ENCODE measurements at places on chromosomes 1 and 21.

DNA sequence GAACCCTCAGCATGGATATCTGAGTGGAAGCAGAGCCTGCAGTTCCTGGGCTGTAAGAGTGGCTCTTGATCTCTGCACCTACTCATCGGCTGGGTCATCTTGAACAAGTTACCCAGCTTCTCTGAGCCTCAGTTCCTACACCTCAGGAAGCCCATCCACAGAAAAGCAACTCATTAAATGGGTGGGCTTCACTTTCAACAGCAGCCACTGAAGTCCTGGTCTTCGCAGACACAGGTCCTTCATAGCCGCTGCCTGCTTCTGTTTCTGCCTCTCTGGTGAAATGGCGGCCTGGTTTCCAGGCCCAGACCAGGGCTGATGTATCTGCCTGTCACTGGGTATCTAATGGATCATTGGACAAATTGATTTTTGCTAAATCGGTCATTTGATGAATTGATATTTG is 571.4 kb downstream of the PTPRU start:
- DNase-seq, result peak; percentile 24

DNA sequence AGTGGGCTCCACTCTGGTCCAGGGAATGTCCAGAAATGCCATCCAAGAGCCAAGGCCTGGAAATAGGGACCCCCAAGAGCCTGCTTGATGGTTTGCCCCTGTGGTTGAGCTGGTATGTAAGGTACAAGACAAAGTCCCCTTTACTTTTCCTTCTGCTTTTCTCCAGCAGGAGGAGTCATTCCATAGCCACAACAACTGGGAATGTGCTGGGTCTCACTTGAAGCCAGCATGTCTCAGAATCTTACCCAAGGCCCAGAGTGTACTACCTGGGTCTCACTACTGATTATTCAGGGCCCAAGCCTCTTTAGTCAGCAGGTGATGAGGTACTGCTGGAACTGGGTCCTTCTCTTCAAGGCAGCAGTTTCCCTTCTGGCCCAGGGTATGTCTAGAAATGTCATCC is 62.1 kb upstream of the CD55 start:
- DNase-seq, result peak; percentile 56

DNA sequence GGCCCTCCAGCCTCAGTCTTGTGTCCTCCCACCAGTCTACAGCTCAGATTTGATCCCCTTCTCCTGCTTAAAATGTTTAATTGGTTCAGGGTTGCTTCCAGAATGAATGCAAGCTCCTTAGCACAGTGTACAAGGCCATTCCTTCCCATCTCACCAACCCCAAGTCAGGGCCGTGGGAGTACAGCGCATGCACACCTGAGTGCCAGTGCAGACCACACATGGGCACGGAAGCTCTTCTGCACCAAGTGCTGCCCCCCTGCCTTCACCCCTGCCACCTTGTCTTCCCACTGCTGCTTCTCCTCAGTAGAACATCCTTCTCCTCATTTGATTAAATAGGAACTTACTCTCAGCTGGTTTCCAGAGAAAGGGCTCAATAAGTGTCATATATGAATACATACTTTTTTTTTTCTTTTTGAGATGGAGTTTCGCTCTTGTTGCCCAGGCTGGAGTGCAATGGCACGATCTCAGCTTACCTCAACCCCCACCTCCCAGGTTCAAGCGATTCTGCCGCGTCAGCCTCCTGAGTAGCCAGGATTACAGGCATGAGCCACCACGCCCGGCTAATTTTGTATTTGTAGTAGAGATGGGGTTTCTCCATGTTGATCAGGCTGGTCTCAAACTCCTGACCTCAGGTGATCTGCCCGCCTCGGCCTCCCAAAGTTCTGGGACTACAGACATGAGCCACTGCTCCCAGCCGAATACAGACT is 9.3 kb downstream of the PMF1 start:
- no peak for DNase-seq

GRCh38 chr1:119882132-119883049 is 13.9 kb downstream of the ADAM30 start:
- DNase-seq, result no peak

DNA sequence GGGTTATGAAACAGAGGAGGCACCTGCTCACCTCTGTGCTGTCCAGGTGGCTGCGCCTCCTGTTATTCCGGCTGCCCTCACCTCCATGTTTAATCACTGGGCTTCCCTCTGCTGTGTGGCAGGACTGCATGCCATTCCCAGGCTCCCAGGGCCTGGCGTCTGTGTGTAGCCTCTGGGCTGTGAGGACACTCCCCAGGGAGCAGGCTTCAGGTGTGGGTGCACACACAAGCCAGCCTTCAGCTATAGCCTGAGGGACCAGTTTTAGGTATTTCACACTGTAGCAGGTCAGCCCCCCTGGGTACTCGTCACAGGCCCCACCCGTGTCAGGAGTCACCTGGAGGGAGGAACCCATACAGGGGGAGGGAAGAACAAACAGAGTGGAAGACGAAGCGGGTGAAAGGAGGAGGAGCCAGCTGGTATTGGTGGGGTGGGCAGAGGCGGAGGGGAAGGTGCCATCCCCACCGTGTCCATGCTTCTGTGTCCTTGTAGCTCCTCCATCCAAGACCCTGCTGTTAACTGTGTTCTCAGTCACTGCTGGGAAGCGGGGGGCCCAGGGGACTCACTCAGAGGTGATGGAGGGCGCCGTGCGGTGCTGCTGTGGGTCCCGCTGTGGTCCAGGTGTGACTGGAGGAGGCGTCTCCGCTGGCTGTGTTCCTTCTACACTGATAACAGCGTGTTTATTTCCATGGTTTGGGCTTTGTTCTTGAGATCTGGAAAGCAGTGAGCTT is 158.6 kb downstream of the PGBD5 start:
- peak; percentile 72 for DNase-seq

DNA sequence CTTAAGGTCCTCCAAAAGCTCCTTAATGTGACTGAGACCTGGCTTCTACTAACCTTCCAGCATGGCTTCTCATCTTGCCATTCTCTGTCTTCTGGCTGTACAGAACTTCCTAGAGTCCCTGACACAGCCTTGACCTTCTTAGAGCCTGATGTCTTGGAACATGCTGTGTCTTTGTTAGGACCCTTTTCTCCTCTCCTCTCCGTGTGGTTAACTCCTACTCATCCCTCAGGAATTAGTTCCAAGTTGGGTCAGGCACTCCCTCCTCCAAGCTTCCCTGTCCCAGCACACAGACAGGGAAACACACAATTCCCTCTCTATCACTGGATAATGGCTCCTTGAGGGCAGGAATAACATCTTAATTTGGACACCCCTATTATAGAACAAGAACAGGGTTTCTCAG is 275.4 kb upstream of the USP24 start:
- DNase-seq, result no peak

DNA sequence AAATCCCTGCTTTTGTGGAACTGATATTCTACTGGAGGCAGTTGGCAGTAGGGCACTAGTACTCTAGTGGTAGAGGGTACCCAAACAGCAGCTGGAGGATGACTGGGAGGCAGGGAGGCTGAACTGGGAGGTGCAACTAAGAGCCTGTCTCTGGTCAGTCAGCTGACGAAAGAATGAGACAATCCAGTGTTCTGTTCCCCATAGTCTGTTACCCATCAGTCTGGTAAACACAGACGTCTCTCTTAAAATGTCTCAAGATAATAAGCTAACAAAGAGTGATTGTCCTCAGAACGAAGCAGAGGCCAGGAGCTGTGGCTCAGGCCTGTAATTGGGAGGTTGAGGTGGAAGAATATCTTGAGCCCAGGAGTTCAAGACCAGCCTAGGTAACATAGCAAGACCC is 30.4 kb downstream of the TFAP2E start:
- peak; percentile 89 for DNase-seq

DNA sequence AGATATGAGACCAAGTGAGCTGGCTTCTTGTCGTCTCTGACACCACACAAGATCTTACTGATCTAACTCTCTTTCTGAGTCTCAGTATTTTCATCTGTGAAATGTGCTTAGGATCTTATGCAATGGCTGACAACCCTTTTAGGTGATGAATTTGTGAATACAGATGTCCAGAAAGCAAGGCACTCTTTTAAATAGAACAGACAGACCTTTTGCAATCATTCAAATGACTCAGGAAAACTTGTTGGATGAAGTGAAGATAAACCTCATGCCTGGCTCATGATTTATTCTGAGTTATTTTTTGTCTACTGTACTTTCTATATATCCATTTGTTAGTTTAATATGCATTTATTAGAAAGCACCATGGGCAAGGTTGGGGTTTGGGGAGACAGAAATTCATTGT is 411.3 kb downstream of the PTPRU start:
- peak; percentile 8 for DNase-seq

DNA sequence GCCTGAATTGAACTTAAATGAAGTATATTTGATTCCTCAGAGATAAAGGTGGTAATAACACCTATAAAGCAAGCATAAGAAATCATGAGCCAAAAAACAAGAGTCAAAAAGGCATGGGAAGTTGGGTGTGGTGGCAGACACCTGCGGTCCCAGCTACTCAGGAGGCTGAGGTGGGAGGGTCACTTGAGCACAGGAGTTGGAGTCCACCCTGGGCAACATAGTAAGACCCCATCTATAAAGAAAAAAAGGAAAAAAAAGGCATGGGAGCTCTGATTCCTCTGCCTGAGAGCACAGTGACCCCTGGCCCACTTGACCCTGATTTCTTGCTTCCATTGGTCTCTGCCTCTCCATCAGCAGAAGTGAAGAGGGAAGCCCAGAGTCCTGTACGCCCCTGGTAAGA is 40.3 kb downstream of the MT1HL1 start:
- no peak for DNase-seq

DNA sequence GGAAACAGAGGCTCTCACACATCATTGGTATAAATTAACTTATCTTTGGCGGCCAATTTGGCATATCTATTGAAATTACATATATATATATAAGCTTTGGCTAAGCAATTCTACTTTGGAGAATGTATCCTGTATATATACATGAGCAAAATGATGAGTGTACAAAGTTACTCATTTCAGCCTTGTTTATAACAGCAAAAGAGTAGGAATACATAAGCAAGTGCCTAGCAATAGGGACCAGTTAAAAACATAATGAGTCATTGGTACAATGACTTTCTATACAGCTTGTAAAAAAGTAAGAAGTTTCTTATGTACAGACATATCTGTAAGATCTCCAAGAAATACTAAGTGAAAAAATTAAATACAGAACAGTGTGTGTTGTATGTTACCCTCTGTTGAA is 190.8 kb downstream of the LTN1 start:
- DNase-seq, result no peak

DNA sequence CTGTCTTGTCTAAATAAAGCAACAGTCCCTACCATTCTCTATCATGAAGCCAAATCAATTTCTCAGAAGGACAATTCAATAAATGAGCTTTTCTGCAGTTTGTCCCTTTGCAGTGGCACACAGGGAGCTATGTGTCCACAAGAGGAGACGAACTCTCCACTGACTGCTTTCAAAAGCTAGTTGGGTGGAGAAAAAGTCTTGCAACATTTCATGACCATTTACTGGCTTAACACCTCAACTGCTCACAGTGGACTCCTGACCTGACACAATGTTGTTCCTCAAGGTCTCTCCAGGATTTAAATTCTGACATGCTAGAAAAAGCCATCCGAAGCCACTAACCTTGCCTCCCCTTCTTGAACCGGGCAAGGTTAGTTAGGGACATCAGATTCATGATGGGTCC is 111.7 kb downstream of the TIAM1 start:
- no peak for DNase-seq

- no peak for DNase-seq
Measured at GRCh38 chr1:41315871-41316270, 45.4 kb upstream of the FOXO6 start.

GRCh38 chr1:183414365-183414764 is 3.8 kb downstream of the NMNAT2 start:
- DNase-seq, result no peak

DNA sequence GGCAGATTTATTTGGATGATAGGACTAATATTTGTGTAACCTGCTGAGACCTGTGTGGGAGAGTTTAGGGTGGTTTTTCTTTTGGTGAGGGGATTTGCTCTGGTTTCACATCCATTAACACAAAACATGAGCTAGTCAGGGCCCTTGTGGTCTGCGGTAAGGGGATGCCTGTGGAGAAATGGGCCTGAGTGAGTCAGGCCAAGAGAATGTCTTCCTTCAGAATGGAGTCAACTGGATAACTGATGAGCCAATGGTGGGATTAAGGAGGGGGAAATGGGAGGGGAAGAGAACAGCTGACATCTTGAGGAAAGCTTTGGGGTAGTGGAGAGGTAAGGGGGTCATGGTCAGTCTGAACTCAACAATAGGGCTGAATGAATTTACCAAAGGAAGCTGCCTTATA is 13.9 kb downstream of the WNT2B start:
- DNase-seq, result peak; percentile 96

GRCh38 chr1:70542856-70543255 is 131.8 kb downstream of the CTH start:
- no peak for DNase-seq

DNA sequence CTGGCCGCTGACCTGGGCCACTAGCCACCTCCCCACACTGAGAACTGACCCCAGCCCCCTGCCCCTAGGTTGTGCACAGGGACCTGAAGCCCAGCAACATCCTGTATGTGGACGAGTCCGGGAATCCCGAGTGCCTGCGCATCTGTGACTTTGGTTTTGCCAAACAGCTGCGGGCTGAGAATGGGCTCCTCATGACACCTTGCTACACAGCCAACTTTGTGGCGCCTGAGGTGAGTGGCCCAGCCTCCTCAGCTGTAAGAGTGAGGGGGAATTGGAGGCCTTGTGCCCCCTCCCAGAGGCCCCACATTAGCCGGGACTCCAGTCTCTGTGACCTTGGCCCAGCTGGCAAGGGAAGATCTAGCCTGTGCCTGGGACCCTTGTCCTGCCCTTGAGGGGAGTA is 41.8 kb downstream of the RPS6KA1 start:
- no peak for DNase-seq

DNA sequence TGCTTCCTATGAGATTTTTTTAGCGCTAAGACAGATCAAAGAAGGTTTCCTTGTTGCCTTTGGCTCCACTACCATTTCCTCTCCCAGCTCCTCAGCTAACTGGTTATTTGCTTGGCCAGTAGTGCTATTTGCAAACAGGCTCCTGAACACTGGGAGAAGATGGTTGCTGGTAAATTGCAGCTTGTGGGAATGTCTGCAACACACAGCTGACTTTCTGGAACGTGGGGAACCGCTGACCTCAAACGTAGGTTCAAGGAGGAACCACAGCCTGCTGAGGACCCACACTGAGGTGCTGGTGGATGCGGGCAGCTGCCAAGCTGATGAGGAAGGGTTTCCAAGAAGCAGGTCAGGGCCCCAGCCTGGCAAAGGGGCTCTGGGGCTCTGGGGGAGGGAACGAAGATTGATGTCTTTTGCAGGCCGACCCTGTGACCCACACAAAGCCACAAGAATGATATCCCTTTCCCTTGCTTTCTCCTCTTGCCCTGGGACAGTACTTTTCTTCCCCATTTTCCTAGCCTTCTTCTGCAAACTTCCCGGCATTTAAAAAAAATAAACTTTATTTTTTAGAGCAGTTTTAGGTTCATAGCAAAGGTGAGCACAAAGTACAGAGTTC is 24.8 kb downstream of the GNG4 start:
- DNase-seq, result peak; percentile 61

DNA sequence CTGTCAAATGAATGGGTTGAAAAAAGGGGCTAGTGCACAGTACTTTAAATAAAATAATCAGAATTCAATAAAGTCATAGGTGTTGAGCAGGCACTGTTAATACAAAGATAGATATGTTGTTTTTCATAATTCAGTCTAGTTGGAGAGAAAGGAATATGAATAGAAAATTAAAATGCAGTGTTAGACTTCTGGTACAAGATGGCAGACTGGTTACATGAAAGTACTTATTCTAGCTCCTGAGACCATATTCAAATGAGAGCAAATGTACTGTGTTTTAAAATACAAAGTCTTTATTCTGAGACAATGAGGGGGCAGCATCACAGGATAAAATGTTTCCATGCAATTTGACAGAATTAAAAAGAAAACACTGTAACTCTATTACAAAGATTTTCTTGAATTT is 542.1 kb downstream of the COL11A1 start:
- no peak for DNase-seq

GRCh38 chr1:111988743-111989453 is 570 bp downstream of the KCND3 start:
- no peak for DNase-seq
